Urothelium cell line (cell line): ENCODE measurements at places on chromosomes 11 and 22.

DNA sequence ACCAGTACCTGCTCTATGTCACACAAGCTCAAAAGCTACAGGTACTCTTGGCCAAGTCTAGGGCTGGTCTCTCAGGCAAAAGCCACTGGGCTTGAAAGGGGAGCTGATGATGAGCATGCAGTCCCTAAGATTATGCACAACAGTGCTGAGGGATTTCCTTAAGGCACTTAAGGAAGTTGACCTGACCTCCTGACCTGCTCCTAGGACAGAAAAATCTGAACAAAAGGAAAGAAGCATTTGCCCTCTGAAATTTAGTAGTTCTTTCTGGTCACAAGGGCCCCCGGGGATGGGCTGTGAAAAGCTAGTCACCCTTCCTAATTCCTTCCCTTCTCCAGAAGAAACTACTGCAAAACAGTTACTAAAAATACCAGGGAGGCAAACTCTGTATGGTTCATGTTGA is 83.6 kb upstream of the PHOX2A start:
- DNase-seq, result no peak

DNA sequence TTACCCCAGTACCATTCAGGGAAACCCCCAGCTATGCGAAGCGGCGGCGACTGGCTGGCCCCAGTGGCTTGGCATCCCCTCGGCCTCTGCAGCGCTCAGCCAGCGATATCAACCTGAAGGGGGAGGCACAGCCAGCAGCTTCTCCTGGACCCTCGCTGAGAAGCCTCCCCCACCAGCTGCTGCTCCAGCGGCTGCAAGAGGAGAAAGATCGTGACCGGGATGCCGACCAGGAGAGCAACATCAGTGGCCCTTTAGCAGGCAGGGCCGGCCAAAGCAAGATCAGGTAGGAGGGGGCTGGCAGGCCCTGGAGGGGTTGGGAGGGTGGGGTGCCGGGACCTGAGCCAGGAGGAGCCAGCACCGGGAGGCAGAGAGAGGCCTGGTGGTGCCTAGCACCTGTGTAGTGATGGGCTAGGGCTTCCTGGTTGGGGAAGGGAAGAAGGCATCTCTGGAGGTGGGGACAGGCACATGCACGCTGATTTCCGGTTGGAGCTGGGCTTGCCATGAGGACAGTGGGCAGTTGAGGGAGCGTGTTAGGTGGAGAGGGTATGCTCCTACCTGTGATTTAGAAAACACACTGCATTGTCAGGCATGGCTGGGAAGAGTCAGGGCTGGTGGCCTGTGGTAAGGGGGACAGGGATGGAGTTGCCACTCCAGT is 22.3 kb downstream of the SHANK3 start:
- no peak for DNase-seq

- no peak for DNase-seq
Measured at GRCh38 chr11:35362521-35362980, 56.8 kb downstream of the SLC1A2 start.

GRCh38 chr11:102110761-102111010 is 439 bp downstream of the YAP1 start:
- no peak for DNase-seq

- DNase-seq, result peak; percentile 62
Measured at GRCh38 chr11:131888230-131888855, 517.9 kb downstream of the NTM start.

GRCh38 chr11:33819278-33820035 is 45.1 kb upstream of the FBXO3 start:
- no peak for DNase-seq

- no peak for DNase-seq
Measured at GRCh38 chr22:17945888-17946648, 78.3 kb downstream of the MICAL3 start.

- DNase-seq, result no peak
Measured at GRCh38 chr11:72828692-72829101, 14.5 kb downstream of the ATG16L2 start.

DNA sequence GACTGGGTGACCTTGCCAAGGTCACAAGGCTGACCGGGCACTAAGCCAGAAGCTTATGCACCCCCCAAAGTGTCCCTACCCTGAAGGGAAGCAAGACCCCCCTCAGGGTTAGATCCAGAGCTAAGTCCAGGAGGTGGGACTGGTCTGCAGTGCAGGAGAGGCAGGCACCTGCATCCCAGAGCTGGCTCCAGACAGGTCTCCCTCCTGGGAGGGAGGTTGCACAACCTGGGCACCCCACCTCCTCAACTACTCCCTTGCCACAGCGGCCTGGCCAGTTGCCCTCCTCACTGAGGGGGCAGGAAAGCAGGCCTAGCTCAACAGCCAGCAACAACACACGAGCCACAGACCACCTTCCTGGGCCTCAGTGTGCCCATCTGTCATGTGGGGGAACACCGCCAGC is 75.0 kb upstream of the TCF20 start:
- DNase-seq, result no peak

DNA sequence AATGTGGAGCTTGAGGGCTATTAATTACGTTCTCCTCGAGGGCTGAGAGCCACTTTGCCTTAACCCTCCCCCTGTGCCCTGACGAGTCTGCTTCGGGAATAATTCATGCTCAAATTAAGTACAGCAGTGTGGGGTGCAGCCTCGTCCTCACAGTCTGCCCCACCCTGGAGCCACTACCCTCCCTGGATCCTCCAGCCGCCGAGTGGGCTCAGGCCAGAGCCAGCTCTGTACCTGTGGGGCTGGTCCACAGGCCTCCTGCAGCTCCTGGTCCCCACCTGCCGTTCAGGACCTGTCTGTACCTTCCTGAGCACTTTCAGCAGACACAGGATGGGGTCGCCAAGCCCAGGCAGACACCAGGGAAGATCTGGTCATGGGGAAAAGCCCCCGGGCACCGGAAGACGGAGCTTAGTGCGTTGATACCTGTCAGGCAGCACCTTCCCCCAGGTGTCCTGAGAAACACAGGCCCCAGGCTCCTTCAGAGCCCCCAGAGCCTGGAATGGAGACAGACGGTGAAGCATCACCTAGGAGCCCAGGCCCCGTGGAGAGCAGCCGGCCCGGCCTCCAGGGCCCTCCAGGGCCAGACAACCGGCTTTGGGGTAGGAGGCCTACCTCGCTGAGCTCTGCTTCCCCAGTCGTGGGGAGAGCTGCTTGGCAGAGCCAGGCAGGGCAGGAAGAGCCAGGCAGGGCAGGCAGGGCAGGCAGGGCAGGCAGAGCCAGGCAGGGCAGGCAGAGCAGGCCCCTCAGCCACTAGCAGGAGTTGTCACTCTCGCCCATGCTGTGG is 9.7 kb downstream of the TSPAN32 start:
- no peak for DNase-seq

- DNase-seq, result no peak
Measured at GRCh38 chr11:3194016-3194816, 24.4 kb downstream of the MRGPRG start.

GRCh38 chr22:33361581-33361980 is 303.4 kb upstream of the SYN3 start:
- DNase-seq, result no peak

DNA sequence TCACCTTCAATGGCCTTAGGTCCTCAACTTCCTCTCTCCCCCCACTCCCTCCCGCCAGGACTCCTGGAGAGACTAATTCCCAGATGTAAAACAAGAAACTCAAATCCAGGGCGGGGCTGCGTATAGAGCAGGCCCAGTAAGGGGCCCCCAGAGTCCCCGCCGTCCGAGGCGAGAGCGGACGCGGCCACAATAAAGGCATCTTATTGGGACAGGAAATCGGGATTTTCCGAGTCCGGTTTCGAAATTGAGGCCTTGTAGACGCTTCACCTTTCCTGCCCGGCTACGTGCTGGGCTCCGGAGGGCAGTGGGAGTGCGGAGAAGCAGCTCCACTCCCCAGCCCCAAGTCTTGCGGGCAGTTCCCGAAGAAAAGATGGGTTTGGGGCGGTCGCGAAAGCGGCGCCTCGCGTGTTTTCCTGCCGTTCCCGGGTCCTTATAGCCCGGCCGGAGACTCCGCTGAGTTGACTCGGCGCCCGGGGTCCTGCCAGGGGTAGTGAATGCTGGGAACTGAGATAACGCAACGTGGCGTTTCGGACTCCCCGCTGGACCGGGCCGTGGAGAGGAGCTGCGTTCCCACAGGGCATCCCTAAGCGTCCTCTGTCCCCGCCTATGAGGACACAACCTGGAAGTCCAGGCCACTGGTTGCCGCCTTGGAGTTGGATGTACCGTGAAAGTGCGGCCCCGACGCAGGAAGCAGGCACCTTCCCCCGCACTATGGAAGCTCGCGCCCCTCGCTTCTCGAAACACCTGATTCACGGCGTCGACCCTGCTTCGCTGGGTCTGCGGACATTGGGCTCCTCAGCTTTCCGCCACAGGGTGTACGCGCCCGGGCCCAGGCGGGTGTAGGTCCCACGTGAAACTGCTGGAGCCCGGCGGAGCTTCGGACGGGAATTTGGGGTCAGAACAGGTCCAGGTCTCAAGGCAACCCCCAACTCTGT is 4.8 kb upstream of the CHRM1 start:
- no peak for DNase-seq

- no peak for DNase-seq
Measured at GRCh38 chr11:57513911-57514537, 1.5 kb downstream of the SLC43A1 start.

GRCh38 chr11:19032990-19033389 is 27.5 kb downstream of the MRGPRX2 start:
- no peak for DNase-seq

GRCh38 chr11:35257281-35257680 is 118.3 kb downstream of the CD44 start:
- DNase-seq, result no peak

- no peak for DNase-seq
Measured at GRCh38 chr11:90556606-90557005, 333.8 kb upstream of the CHORDC1 start.

GRCh38 chr11:130995266-130995665 is 79.0 kb upstream of the SNX19 start:
- no peak for DNase-seq

- peak; percentile 71 for DNase-seq
Measured at GRCh38 chr11:59158206-59159068, 13.5 kb upstream of the DTX4 start.

DNA sequence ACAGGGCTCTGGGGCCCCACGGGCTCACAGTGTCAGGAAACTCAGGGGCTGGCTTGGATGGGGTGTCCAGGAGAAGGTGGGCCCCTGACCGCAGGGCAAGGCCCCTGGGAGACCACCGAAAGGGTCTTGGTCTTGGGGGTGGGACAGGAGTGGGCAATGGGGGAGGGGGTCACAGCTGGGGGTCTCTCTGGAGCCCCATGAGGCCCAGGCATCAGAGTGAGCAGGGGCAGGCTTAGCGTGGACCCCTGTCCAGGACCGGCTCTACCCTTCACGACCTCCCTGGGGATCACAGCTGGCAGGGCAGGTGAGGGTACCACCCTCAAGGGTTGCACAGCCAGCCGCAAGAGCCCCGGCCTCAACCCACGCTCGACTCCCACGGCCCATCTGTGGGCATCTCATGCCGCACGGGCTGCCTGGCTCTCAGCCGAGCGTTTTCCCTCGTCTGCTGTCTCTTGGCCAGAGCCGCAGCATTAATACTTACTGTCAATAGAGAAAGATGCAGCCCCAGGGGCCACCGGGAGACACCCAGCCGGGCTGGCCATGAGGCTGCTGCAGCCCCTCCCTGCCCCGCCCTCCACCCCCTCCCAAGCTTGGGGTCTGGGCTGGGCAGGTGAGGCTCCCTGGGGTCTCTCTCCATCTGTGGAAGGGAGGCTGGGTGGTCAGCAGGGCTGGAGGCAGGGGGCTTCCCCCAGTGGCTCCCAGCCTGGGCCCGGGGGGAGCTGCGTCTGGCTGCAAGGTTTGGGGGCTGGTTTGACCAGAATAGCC is 662 bp downstream of the MUC5B start:
- no peak for DNase-seq

GRCh38 chr11:17779861-17780594 is 45.4 kb downstream of the KCNC1 start:
- no peak for DNase-seq

GRCh38 chr22:42711281-42711731 is 9.4 kb downstream of the A4GALT start:
- DNase-seq, result no peak

DNA sequence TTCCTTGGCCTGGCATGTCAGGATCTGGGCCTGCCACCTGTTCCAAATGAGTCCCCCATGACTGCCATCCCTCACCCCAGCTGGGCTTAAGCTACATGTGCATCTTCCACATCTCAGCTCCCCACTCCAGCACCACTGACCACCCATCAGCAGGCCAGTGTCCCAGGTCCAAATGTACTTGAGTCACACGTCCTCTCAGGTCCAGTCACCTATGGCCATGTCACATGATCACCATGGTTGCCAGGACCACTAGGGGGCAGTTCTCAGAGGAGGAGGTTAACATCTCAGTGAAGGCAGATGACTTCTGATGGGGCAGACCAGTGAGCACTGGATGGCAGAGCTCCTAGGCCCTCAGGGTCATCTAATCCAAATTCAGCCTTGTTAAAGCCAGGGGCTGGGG is 41.9 kb upstream of the WNT11 start:
- no peak for DNase-seq

- DNase-seq, result peak; percentile 34
Measured at GRCh38 chr11:132639986-132640385, 892.3 kb downstream of the OPCML start.

DNA sequence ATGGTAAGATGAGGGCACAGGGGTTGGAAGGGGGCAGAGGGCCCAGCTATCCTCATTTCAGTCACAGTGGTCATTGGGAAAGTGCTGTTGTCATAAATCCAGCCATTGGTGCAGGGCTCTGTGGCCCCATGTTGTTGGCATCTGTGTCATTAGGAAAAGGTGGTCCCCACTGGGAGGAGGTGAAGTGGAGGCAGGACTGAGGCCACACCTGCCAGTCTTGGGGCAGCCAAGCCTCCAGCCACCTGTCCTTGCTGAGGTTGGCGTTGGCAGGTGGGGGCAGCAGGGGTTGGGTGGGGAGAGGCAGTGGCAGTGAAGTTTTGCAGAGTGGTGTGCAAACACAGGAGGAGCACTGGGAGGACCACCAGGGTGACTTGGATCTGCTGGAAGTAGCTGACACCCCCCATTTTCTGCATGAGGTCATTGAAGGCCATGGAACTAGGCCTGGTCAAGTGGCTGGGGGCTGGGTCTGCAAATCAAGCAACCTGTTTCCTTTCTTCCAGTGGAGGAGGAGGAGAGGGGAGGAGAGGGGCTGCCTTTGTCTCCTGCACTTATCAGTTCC is 25.3 kb downstream of the SLC22A6 start:
- DNase-seq, result no peak

GRCh38 chr22:42860968-42861367 is 3.9 kb upstream of the ARFGAP3 start:
- DNase-seq, result no peak

GRCh38 chr22:49274754-49275380 is 552.8 kb downstream of the BRD1 start:
- DNase-seq, result no peak

GRCh38 chr11:76159303-76159937 is 46.9 kb downstream of the WNT11 start:
- DNase-seq, result no peak

- DNase-seq, result no peak
Measured at GRCh38 chr22:20523086-20523983, 15.9 kb downstream of the MED15 start.

GRCh38 chr22:31288496-31289240 is 3.6 kb downstream of the PIK3IP1 start:
- DNase-seq, result no peak

- no peak for DNase-seq
Measured at GRCh38 chr22:48088926-48089536, 1326.6 kb downstream of the TBC1D22A start.
